Fibroblast of lung (primary cell): ENCODE measurements at places on chromosomes 6 and 20. TPM values are rescaled to one million over a fixed set of nuclear protein-coding genes. Genes with fewer than 3 reads are reported as not detected.

Gene OR2B2
- not detected in 2 replicates for total RNA-seq

Gene KIF25
- total RNA-seq = 0.26 and 0.33 TPM in 2 replicates

Gene PGC
- not detected in 2 replicates for total RNA-seq

Gene LZTS3
- 3.3 and 6.1 TPM in 2 replicates for total RNA-seq

Gene ACTL10
- 1.8 and 2.0 TPM in 2 replicates for total RNA-seq

Gene DYNLT2
- 0.83 and 1.0 TPM in 2 replicates for total RNA-seq

Gene CD93
- total RNA-seq = under 0.01 TPM in 1 of 2 replicates, not detected in the other

Gene SLC17A2
- total RNA-seq = under 0.01 TPM in 1 of 2 replicates, not detected in the other

Gene LY6G6D
- total RNA-seq = not detected in 2 replicates

DNA sequence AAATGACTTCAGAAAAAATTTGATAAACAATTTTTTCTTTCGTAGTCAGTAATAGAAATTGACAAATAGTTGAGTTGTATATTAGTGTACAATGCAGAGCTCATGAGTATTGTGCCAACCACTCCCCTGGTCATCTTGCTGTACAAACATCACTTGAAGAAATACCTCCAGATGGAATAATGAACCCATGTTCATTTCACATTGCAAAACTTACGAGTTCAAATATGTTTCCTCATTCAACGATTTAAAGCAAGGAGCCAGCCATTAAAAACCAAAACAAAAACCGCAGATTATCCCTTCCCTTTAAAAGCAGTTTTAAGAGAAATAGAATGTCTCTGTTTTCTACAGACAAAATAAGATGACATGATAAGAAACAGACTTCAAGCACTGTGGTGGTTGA is 62.5 kb downstream of the RALGAPA2 start:
- DNase-seq = no peak

GRCh38 chr6:150634176-150634963 is 34.7 kb downstream of the PLEKHG1 start:
- peak; percentile 82 for DNase-seq

- DNase-seq = no peak
Observed at GRCh38 chr6:161749576-161749975, 475.7 kb upstream of the AGPAT4 start.

DNA sequence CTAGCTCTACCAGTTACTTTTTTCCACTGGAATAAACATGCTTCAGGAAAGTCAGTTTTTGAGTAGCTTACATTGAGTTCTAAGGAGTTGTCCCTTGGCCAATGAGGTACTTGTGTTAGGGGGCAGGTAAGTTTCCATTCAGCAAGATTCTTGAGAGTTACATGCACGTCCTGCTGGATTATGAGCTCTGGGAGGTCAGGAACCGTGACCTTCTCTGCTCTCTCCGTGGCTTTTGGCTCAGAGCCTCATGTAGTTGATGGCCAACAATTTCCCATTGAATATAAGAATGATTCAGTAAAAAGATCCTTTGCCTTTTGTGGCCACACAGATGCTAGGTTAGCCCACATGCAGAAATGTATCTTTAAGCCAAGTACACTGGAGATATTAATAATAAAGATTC is 181.8 kb upstream of the RALGAPA2 start:
- no peak for DNase-seq

DNA sequence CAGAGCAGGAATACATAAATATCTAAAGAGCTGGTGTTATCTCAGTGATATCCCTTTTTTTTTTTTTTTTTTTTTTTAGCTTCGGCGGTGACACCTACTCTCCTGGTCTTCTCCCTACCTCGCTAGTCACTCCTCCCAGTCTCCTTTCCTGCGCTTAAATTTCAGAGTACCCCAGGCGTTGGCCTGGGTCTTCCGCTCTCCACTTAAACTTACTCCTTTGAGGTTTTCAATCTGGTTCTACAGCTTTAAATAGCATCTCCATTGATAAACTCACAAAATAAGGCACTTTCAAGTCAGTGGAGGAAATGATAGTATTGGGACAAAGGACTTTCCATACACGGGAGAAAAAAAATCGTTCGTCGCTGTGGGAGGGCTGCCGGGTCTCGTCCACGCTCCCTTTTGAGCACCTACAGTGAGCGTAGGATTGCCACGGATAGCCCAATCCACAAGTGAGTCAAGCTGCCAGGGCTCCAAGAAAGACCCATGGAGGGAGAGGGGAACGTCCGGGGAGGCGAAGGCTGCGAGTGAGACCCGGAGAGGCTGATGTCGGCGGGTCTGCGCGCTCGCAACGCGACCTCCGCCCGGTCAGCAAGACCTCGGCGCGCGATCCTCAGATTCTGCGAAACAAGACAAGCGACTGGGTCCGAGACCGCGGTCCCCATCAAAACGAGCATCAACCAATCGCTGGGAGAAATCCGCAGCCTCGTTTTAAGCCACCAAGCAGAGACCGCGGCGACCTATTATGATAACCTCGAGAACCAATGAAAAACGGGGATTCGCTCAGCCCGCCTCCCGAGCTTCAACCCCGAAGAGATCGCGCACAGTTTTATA is 672 bp upstream of the SRSF6 start:
- peak; percentile 92 for DNase-seq

GRCh38 chr6:146925846-146926245 is 278.4 kb upstream of the STXBP5 start:
- no peak for DNase-seq

GRCh38 chr6:46419576-46420002 is 71.7 kb downstream of the RCAN2 start:
- DNase-seq = peak; percentile 85

- DNase-seq = no peak
Observed at GRCh38 chr20:57435498-57436222, 44.5 kb downstream of the RBM38 start.

- DNase-seq = no peak
Observed at GRCh38 chr6:20205722-20206161, 6.5 kb downstream of the MBOAT1 start.

DNA sequence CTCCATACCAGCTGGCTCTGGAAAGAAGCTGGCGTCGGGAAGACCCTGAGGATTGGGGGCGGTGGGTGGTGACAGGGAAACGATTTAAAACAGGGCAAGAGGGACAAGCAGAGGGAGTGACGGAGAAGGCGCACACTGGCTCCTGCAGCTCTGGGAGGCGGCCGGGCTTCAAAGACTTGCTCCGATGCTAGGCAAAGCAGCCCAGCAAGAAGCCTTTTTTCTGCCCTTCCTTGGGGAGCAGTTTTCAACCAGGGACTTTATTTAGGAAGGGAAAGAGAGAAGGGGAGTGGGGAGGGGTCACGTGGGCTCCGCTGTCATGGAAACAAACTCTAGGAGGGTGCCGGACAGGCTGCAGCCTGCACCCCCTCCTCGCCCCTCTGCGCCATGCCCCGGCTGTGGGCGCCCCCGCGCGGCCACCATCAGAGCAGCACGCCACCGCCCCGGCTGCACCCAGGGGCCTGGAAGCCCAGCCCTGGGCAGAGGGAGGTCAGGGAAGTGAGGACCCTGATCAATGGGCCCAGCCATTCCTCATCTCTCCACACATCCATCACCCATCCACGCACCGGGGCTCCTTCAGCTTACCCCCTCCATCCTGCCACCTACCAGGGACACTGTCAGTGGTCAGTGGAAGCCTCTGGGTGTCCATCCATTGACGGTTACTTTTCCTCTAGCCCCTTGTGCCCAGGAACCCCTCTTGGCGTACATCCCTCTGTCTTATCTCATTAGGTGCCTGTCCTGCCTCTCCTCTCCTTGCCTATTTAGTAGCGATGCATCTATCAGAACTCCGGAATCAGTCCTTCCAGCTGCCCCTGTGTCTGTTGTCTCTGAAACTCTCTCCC is 66.6 kb upstream of the CCDC167 start:
- DNase-seq = peak; percentile 35

GRCh38 chr6:89013438-89013837 is 50.0 kb upstream of the RNGTT start:
- no peak for DNase-seq

GRCh38 chr20:37611346-37611745 is 82.5 kb upstream of the CTNNBL1 start:
- DNase-seq = no peak

DNA sequence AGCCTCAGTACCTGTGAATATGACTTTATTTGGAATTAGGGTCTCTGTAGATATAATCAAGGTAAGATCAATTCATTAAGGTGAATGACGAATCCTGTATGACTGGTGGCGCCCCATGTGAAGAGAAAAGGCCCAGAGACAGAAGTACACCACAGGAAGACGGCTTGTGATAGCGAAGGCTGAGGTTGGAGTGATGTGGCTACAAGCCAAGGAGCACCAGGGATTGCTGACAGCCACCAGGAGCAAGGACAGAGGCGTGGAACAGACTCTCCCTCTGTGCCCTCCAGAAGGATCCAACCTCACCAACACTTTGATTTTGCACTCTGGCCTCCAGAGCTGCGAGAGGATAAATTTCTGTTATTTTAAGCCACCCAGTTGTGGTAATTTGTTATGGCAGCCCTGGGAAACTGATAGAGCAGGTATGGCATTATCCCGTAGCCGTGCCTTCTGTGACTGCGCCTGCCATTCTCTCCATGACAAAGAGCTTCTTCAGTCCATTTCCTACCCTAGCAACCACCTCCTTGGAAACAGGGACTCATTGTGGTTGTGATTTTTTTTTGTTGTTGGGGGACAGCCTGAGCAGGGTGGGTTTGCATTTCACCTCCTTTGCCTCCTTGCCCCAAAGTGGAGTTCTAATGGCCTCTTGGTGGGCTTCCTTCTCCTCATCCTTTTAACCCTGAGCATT is 29.6 kb downstream of the PTK7 start:
- no peak for DNase-seq

DNA sequence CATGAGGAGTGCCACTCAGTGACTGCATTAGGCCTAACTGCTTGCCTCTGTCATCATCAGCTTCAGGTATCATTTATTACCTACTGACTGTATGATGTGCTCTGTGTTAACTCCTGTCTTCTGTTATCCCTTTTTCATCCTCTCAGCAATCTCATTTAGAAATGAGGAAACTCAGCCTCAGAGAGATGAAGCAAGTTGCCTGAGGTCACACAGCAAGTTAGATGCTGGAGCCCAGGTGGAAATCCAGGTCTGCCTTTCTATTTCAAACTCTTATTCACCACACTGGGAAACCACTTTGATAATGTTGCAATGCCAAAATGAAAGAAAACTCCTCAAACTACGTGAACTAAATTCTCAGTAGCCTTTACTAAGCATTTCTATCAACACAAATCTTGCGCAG is 1.3 kb downstream of the FERMT1 start:
- DNase-seq = no peak

DNA sequence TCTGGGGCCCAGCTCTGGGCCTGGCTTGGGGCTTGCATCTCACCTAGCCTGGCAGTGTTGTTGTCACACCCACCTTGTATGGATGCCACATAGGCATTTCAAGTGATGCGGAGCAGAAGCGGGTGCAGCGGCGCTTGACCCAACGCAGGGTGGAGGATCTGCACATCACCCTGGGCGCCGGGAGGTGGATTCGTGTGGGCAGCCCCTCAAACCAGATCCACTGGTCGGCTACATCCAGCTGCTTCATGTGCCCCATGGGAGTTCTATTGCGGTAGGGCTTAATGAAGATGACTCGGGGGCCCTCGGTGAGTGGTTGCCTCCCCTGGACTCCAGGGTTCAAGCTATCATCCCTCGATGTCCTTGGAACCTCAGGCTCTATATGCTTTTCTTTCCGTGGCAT is 3.2 kb downstream of the TP53TG5 start:
- DNase-seq = no peak

- DNase-seq = no peak
Observed at GRCh38 chr6:73655341-73655917, 1.6 kb upstream of the SLC17A5 start.

- DNase-seq = peak; percentile 93
Observed at GRCh38 chr6:54419885-54420284, 111.6 kb downstream of the TINAG start.

DNA sequence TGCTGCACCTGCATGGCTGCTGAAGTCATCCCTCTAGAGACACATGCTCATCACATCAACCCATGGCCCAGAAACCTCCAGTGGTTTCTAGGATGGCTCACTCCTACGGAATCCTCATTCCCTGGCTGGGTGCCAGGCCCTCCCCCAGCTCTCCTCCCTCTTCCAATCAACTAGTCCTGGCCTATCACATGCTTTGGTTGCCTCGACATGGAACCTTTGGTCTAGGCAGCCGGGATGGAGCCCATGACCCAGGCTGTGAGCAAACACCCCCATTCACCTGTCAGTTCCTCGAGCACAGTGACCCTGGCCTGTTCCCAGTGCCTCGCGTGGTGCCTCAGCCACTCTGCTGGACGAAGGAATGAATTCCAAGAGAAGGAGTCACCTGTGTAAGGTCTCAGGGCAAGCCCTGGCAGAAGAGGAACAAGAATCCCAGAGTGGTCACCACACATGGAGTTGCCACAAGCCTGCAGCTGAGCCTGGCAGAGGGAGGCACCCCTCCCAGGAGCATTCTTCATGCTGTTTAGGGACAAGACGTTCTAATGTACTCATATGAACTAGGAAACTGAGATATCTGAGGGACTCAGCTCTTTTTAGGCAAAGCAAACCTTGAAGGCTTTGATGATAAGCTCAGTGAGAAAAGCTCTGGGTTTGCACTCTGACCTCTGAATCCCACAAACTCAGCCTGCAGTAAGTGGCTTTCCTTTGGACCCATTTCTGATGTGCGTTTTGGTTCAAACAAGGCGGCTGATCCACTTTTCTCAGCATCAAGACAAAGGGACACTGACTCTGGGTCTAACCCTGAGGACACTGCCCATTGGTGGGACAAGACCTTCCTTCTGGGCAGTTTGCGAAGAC is 40.2 kb downstream of the PPP1R3G start:
- DNase-seq = peak; percentile 75

DNA sequence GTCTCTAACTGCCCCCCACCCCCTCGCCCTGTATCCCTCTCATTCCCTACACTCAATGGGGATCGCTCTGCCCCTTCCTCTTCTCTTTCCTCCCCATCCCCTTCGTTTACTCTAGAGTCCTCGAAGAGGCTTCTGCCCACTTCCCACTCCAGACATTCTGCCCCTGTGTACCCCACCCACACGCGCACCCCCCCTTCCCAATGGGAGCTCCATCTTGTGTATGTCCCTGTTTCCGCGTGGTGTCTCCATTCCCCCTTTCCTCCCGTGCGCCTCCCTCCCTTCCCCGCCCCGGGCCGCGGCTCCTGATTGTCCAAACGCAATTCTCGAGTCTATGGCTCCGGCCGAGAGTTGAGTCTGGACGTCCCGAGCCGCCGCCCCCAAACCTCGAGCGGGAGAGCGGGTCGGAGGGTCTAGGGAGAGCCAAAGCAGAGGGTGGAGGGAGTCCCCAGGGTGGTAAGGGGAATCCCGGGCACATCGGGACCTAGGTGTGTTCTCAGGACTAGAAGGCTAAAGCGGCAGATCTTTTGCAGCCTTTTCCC is 679 bp upstream of the RING1 start:
- DNase-seq = peak; percentile 50

GRCh38 chr20:51444467-51444866 is 98.1 kb downstream of the NFATC2 start:
- peak; percentile 20 for DNase-seq

GRCh38 chr20:51378171-51378928 is 164.2 kb downstream of the NFATC2 start:
- DNase-seq = no peak

- DNase-seq = no peak
Observed at GRCh38 chr6:44680202-44680720, 292.8 kb downstream of the CDC5L start.
